ENCODE measurements at places on chromosomes 6 and 20.

DNA sequence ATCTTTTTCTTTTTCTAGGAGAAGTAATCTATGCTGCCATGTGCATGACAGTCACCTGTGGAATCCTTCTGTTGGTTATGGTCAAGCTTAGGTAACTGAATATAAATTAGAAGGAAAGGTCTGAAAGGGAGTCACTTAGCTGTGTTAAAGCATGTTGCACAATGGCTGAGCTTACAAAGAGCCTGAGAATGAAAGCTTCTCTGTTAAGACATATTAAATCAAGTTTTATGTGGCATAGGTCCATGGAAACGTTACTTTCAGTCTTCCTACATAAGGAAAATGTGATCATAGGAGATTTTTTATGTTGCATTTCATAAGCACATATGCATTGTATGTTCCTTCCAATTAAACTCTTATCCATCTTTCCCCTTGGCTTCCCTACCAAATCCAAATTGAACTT is 72.1 kb downstream of the GFRAL start:
- DNase-seq, result no peak

DNA sequence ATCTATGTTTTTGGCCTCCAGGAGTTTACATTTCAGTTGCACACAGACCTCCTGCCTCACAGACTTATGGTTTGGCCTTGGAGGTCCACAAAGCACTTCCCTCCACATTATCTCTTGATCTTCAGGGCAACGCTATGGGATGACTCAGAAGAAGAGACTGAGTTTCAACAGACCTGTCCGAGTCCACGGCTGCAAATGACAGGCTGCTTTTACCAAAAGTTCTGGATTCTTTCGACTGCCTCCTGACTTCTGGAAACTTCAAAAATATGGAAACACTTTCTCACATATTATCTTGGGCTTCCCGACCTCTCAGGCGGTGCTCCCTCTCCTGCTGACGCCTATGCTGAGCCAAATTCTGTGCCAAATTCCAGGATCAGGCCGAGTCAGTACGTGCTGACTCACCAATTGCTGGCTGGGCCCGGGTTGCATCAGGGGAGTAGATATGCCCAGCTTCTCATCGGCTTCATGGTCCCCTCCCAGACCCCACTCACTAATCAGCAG is 190.2 kb downstream of the BMP7 start:
- DNase-seq, result no peak

GRCh38 chr20:44431502-44432234 is 44.0 kb upstream of the TTPAL start:
- no peak for DNase-seq

DNA sequence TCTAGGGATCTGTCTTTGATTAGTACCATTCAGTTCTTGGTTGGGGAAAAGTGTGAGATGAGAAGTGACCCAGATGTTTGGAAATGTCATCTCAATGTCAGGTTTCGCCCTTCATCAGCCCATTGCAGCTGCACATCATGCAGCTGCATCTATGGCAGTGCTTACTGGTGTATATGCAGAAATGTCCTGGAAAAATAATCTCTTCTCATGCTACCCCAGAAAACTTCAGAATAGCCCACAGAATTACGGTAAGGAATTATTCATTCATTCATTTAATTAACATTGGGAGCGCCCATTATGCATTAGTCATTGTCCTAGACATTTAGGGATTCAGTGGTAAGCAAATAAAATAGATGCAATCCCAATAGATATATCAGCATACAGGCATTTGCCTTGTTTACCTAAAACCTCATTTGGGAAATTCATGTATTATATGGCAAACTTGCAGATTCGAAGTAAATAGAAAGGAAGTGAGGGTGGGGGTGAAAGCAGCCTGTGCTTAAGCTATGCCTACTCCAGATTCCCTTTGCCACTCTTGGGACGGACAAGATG is 89.2 kb downstream of the PDE7B start:
- DNase-seq, result no peak
